ENCODE measurements at places on chromosomes 3 and 15. TPM values are rescaled to one million over a fixed set of nuclear protein-coding genes. Genes with fewer than 3 reads are reported as not detected.

Gene ONECUT1
- total RNA-seq, result not detected

Gene KY
- 3.9 TPM for total RNA-seq

Gene SLC12A1
- not detected for total RNA-seq

Gene SSUH2
- total RNA-seq, result 2.4 TPM

Gene DUOXA2
- total RNA-seq, result not detected

Gene SLCO2A1
- total RNA-seq, result 59.2 TPM

Gene HDGFL3
- 50.5 TPM for total RNA-seq

Gene P2RY12
- 0.13 TPM for total RNA-seq

Gene PDIA3
- 176 TPM for total RNA-seq

Gene BTLA
- 0.35 TPM for total RNA-seq

Gene ALDH1A3
- 7.8 TPM for total RNA-seq

Gene LMAN1L
- 7.9 TPM for total RNA-seq

Gene KIF7
- total RNA-seq, result 5.8 TPM

Gene TRPC1
- total RNA-seq, result 18.7 TPM

Gene MYRIP
- total RNA-seq, result 0.70 TPM

Gene KLHL25
- total RNA-seq, result 5.1 TPM

Gene RFX7
- total RNA-seq, result 10.1 TPM

Gene RFC4
- 6.4 TPM for total RNA-seq

Gene SH3GL3
- not detected for total RNA-seq

Gene ADGRG7
- total RNA-seq, result 0.13 TPM

Gene LYZL4
- total RNA-seq, result not detected

Gene EIF2A
- 65.4 TPM for total RNA-seq

Gene KBTBD13
- total RNA-seq, result 3.3 TPM

Gene ARGFX
- total RNA-seq, result not detected

Gene CTXN2
- total RNA-seq, result not detected

Gene EPHB1
- 1.1 TPM for total RNA-seq

Gene SLC6A6
- total RNA-seq, result 129 TPM

Gene EPHA6
- total RNA-seq, result 0.24 TPM
